ENCODE measurements at places on chromosomes 1 and 21. TPM values are rescaled to one million over a fixed set of nuclear protein-coding genes. Genes with fewer than 3 reads are reported as not detected.

GRCh38 chr1:101522486-101522885 lies 285.7 kb downstream of the S1PR1 start:
- no peak for DNase-seq
- no peaks in the 10 kb centered on the region for H3K27me3 ChIP-seq
- no peaks in the 10 kb centered on the region for H3K4me1 ChIP-seq
- no peak overlapping the region for H3K27ac ChIP-seq

- H3K27ac ChIP-seq: no peak overlapping the region
- H3K4me3 ChIP-seq: no peak overlapping the region
- no peaks in the 10 kb centered on the region for H3K36me3 ChIP-seq
- no peaks in the 10 kb centered on the region for H3K4me1 ChIP-seq
- no peaks in the 10 kb centered on the region for H3K27me3 ChIP-seq
- no peak for DNase-seq
These were observed 186.4 kb upstream of the ZNHIT6 start for GRCh38 chr1:85894651-85895050.

GRCh38 chr1:244599937-244600350 lies 53.0 kb upstream of the DESI2 start:
- peak; percentile 29 for DNase-seq
- no peak overlapping the region for H3K4me3 ChIP-seq
- no peaks in the 10 kb centered on the region for H3K27me3 ChIP-seq
- H3K4me1 ChIP-seq: no peaks in the 10 kb centered on the region
- H3K27ac ChIP-seq: no peak overlapping the region
- H3K36me3 ChIP-seq: no peaks in the 10 kb centered on the region

- H3K27me3 ChIP-seq: no peaks in the 10 kb centered on the region
- no peak overlapping the region for H3K27ac ChIP-seq
- H3K36me3 ChIP-seq: peaks cover 10% of the 10 kb centered on the region
- DNase-seq: no peak
- no peak overlapping the region for H3K4me3 ChIP-seq
These were observed 6.8 kb upstream of the NFYC start for GRCh38 chr1:40684669-40685068.

- H3K4me3 ChIP-seq: no peak overlapping the region
- DNase-seq: peak; percentile 53
- H3K27me3 ChIP-seq: no peaks in the 10 kb centered on the region
- no peaks in the 10 kb centered on the region for H3K4me1 ChIP-seq
- no peak overlapping the region for H3K27ac ChIP-seq
- no peaks in the 10 kb centered on the region for H3K36me3 ChIP-seq
These were observed 16.8 kb downstream of the LRP8 start for GRCh38 chr1:53310847-53311681.

DNA sequence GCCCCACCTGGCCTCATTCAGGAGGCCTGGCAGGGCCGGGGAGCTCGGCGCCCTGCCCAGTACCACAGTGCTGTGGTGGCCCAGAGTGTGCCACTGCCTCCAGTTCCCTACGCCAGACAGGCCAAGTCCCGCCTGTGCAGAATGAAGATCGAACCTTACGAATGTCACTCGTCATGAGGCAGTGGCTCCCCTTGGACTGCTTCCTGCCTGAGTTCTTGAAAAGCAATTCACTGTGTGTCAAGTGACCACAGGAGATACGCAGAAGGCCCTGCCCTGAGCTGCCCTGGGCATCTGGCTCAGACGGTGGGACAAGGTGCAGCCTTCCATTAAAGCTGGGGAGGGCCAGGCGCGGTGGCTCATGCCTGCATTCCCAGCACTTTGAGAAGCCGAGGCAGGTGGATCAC lies 49.6 kb upstream of the LRP8 start:
- no peaks in the 10 kb centered on the region for H3K27me3 ChIP-seq
- no peak for DNase-seq
- H3K36me3 ChIP-seq: no peaks in the 10 kb centered on the region
- H3K27ac ChIP-seq: no peak overlapping the region
- no peaks in the 10 kb centered on the region for H3K4me1 ChIP-seq

DNA sequence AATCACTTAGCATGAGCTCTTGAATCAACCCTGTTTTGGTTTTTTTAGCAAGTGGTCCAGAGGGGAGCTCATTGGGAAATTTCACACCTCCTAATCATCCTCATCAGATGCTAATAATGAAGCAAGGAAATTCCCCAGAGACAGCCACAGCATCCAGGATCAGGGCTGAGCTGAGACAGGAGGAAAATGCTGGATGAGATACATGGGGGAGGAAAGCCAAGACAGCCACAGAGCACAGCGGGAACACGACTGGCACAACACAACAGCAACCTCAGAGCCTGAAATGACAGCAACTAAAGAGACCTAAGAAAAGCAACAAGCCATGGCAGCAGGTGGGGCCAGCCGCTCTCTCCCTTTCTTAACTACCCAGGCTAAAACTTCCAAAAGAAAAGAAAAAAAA lies 70.4 kb downstream of the UBR4 start:
- H3K36me3 ChIP-seq: peaks cover 94% of the 10 kb centered on the region
- DNase-seq: no peak
- no peak overlapping the region for H3K27ac ChIP-seq
- H3K4me1 ChIP-seq: no peaks in the 10 kb centered on the region

DNA sequence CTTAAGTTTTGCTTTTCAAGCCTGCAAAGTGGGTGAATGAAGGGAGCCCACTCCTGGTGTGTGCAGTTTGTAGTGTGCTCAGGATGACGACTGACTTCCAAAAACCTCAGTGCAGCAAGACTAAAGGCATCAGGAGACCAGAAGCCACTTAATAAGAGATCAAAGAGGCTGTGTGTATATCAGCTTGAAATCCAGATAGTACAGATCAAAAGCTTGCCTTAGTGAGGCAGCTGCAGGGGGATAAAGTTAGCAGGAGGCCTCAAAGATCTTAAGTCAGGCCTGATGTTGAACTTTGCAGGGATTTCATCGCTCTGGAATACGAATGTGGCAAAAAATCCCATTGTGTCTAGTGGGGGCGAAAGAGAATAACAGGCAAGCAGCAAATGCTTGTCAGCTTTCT lies 99.8 kb downstream of the PATJ start:
- H3K4me1 ChIP-seq: no peaks in the 10 kb centered on the region
- H3K27ac ChIP-seq: no peak overlapping the region
- H3K27me3 ChIP-seq: no peaks in the 10 kb centered on the region
- no peaks in the 10 kb centered on the region for H3K36me3 ChIP-seq
- no peak for DNase-seq

- no peaks in the 10 kb centered on the region for H3K27me3 ChIP-seq
- H3K27ac ChIP-seq: no peak overlapping the region
- no peak for DNase-seq
These were observed 67.8 kb downstream of the ACTL8 start for GRCh38 chr1:17822741-17823426.

CDC20 gene
- total RNA-seq: 2.1 TPM

CPLANE2 gene
- total RNA-seq: 9.0 TPM

TTC39A gene
- total RNA-seq: 33.0 TPM

All from upper lobe of left lung (tissue), 6 donors.